GM06990 (cell line): ENCODE measurements at places on chromosomes 1 and 21.

- DNase-seq: no peak
These were observed 1447.8 kb upstream of the PRMT6 start for GRCh38 chr1:105608713-105609112.

DNA sequence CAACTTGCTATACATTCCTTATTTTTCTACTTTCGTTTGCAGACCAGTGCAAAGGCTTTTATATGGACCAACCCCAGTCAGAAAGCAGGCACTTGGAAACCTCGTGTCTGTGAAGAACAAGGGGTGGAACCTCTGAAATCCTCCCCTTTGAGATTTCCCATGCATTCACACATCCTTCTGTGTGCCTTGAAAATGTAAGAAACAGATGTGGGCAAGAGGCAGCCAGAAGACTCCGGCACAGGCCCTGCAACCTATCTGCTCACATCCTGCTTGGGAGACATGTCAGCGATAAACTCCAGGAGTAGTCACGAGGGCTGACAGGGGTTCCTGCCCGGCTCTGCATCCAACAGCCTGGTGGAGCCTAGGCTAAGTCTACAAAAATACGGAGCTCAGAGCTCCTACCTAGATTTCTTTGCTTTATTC is 42.5 kb downstream of the ETS2 start:
- DNase-seq: no peak

- DNase-seq: no peak
These were observed 190.7 kb upstream of the KIAA0040 start for GRCh38 chr1:175383239-175383638.

DNA sequence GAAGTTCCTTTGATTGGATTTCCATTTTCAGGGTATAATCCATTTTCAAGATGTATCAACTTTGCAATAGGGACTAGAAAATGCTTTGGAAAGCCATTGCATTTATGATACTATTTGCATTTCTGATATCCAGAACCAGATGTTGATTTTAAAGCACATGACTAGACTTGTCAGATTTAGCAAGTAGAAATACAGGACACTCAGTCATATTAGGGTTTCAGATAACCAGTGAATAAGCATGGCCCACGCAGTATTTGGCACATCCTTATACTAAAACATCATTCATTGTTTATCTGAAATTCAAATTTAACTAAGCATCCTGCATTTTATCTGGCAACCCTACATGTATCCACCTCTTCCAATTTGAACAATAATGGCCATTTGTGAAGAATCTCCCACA is 113.3 kb upstream of the DPT start:
- no peak for DNase-seq

GRCh38 chr1:30406996-30407864 is 316.2 kb downstream of the MATN1 start:
- no peak for DNase-seq
